Activated CD8-positive, alpha-beta memory T cell treated with anti-CD3 and anti-CD28 coated beads for 4 hours (primary cell): ENCODE measurements at places on chromosomes 12 and 14.
A peak's percentile ranks its signal among the peaks of the same experiment; 100 is the strongest.

- no peak for DNase-seq
Measured at GRCh38 chr12:5874514-5874913, 70.5 kb downstream of the ANO2 start.

- no peak for DNase-seq
Measured at GRCh38 chr12:120229071-120229486, 28.2 kb upstream of the RPLP0 start.

- no peak for DNase-seq
Measured at GRCh38 chr12:46535376-46535775, 162.8 kb upstream of the SLC38A2 start.

DNA sequence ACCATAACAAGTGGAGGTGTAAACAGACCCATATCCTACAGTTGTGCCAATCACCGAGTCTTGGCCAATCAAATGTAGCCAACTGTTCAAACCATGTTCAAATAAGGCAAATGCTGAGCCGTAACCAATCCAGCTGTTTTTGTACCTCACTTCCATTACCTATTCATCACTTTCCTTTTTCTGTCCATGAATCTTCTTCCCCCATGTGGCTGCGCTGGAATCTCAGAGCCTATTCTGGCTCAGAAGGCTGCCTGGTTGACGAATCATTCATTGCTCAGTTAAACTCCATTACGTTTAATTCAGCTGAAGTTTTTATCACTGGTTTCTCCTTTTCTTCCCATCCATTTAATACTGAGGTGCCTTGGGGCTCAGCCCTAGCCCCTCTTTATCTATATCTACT lies 71.1 kb downstream of the TBC1D30 start:
- DNase-seq: no peak

- no peak for DNase-seq
Measured at GRCh38 chr14:89190765-89191513, 226.1 kb downstream of the FOXN3 start.

DNA sequence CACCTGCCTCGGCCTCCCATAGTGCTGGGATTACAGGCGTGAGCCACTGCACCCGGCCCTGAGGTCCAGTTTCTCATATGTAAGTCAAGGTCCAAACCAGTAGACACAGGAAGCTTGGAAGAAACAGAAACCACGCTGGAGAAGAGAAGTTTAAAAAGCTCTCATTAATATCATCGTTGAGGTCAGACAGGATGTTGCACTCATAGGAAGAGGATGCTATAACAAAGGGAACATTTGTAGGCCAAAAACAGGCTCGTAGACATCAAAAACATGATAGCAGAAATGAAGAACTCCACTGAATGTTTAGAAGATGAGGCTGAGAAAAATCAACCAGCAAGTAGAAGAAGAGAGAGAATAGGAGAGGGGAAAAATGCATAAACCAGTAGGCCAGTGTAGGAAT lies 46.8 kb downstream of the ACACB start:
- DNase-seq: no peak

GRCh38 chr12:32454075-32454474 lies 54.7 kb downstream of the FGD4 start:
- DNase-seq: no peak

DNA sequence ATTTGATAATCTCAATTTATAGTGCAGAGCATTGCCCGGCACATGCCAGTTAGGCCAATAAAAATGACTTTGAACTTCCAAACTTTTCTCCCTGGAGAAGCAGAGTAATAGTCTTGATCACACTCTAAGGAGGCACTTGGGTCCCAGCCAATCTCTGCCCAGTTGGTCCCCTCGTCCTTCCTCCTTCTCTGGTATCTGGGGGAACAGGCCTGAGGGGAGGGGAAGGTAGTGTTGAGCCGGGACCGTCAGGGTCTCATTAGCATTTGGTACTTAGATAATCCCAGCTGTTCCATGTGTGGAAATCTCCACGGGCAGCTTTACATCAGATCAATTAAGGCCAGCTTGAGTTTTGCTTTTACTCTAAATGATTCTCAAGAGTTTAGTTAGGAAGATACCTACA lies 70.1 kb downstream of the ZNF641 start:
- no peak for DNase-seq

DNA sequence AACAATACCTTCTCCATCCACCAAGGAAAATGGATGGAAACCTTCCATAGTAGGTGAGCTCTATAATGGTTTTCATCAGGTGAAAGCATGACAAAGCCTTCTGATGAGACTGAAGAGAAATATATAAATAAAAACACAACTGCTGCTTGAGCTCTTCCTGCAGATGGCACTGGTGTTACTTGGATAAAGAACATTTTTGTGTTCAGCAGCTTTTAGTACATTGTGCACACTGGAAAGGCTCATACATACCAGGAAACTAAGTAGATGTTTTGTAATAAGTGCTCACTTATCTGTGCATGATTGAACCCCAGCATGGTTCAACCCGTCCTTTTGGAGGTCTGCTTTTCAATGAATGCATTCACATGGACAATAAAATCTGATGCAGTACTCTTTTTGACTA lies 357.3 kb upstream of the MIS18BP1 start:
- no peak for DNase-seq

DNA sequence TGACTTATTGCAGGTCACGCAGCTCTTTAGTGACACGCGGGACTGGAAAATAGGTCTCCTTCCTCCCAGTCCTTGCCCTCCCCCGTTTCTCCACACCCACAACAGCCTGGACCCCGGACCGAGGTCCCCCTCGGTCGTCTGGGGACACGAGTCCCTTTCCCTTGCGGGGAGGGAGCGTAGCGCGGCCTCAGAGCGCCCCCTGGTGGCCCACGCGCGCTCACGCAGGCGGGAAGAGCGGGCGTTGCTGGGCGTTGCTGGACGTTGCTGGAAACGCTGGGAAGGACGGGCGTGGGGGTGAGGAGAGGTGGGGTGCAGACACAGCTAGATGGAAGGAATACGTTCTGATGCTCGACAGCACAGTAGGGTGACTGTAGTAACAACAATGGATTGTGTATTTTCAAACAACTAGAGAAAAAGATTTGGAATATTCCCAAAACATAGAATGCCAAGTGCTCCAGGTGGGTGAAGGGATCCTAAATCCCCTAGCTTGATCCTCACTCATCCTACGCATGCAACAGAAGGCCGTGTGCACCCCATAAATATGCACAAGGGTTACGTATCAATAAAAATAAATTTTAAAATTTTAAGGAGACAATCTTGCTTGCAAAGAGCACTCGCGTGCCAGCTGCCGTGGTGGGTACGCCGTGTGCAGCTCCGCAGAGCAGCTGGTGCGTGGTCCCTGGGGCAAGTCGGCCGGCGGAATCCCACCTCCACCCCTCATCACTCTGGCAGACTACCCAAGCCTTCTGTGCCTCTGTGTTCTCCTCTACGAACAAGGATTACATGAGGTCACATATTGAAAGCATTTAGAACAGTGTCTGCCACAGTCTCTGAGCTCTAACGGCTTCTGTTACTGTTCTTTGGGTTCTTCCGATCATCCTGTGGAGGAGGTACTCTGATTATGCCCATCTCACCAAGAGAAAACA lies 87.4 kb downstream of the B4GALNT3 start:
- DNase-seq: peak; percentile 44

GRCh38 chr14:24334431-24335291 lies at the start of gene ADCY4:
Gene ADCY4, minus strand, starts transcription at chr14:24335071. Its CDS starts 419 bp downstream, at chr14:24334652.
- no peak for DNase-seq

DNA sequence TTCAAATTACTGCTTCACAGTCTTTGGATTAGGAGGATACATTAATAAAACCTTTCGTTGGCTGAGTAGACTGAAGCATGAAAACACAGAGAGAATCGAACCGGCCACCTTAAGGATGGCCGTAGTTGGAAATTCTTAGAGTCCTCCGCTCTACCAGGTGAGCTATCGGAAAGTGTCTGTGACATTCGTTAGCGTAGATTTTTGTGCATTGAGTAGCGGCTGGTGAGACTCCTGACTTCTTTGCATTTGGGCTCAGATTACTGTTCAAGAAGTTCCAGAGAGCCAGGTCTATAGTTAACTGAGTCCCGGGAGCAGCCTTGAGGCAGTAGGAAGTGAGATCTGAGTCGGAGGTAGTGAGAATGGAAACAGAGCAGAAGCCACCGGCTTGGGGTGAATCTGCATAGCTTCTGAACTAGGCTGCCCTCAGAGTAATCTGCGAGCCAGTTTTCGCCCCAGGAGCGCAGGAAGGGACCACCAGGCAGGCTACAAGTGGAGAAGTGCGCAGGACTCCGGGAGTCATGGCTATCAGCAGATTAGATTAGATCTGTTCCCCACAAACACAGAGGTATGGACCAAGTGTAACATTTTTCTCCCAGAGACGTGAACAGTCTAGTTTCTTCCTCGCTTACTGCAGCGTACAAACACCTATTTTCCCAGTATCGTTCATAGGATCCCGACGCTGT lies 11.0 kb downstream of the OR6S1 start:
- no peak for DNase-seq

DNA sequence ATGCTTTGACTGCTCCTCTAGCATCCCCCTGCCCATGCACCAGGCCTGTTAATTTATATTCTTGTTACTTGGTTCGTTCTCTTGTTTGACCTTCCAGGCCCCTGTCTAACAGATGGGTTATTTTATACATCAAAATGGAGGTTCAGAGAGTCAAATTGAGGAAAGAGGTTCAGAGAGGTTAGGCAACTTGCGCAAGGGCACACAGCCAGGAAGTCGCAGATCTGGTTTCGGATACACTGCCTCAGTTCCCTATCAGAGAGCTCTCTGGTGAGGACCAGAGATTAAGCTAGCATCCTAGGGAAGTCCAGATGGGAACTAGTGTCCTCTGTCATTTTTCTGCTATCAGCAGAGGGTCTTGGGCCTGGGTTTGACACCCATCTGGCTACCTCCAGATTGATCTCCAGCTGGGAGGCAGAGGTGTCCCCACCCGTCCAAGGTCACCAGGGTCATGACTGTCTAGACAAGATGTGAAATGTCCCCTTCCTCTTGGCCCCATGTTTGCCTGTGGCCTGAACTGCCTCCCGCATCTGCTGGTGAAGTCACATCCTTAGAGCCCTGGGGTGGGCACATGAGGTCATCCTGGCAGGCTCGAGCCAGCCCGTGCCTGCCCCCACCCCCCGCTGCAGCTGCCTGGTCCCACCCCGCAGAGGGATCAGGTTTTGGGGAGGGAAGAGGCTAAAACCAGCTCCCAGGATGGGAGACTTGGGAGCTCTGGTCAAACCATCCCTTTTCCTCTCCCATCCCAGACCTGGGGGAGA lies 84.3 kb upstream of the NCOR2 start:
- no peak for DNase-seq

DNA sequence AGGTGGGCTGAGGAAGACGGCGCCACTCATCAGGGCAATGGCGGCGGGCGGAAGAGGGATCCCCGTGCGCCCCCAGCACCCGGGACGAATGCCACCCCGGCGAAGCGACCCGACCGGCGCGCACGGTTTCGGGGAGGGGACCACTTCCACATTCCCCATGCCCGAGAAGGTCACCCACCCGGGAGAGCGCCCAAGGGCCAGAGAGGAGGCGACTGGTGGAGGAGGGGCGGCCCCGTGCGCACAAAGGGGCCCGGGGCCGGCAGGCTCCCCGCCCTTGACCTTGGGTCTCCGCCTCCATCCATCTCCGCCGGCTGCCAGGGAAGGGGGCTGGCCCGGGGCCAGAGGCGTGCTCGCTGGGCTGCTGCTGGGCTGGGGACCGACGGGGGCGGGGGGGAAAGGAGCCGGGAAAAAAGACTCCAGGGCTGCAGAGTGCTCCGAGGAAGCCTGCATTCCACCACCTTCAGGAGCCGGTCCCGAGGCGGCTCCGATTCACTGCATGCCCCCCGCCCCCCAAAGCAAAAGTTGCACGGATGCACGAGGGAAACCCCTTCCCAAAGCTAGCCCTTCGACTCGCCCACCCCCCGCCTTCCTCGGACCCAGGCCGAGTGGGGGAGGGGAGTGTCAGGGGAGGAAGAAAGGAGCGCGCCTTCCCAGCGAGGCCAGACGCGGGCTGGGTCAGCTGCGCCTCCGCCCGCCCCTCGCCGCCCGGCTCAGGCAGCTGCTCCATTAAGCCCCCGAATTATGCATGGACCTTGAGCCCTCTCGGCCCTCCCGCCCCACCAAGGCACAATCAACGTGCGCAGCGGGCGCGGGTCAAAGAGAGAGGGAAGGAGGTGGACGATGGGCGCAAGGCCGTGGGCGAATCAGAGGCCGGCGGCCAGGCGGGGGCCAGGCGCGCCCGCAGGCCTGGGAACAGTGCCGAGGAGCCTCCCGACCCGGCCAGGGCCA lies 26.2 kb downstream of the BCL11B start:
- no peak for DNase-seq

- DNase-seq: no peak
Measured at GRCh38 chr12:28489246-28489645, 299.0 kb downstream of the CCDC91 start.

DNA sequence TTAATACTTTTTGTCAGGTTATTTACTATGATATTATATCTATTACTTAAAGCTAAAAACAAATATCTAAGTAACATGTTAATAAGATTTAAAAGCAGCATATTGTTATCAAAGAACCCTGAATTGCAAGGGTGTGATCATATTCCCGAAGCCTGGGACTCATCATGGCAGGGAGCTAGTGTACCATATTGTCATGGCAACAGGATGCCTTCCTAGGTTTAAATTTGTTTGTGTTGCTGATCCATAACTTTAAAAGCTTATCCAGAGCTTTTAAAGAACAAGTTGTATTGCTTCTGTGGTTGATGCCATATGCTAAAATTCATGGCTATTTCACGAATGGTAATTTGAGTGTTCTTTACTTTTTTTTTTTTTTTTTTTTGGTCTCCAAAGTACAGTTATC lies 500.5 kb downstream of the NAV3 start:
- DNase-seq: no peak

GRCh38 chr14:104559804-104560585 lies 19.6 kb upstream of the C14orf180 start:
- no peak for DNase-seq

- DNase-seq: no peak
Measured at GRCh38 chr12:124286414-124286813, 8.5 kb upstream of the RFLNA start.

- DNase-seq: no peak
Measured at GRCh38 chr12:57842342-57843294, 3.9 kb downstream of the CTDSP2 start.

- DNase-seq: no peak
Measured at GRCh38 chr12:3150931-3151835, 74.0 kb downstream of the TSPAN9 start.

GRCh38 chr12:106302401-106303201 lies at the start of gene TCP11L2:
Gene TCP11L2, plus strand, starts transcription at chr12:106302733. Its CDS starts 8,343 bp downstream, at chr12:106311076.
- peak; percentile 72 for DNase-seq

DNA sequence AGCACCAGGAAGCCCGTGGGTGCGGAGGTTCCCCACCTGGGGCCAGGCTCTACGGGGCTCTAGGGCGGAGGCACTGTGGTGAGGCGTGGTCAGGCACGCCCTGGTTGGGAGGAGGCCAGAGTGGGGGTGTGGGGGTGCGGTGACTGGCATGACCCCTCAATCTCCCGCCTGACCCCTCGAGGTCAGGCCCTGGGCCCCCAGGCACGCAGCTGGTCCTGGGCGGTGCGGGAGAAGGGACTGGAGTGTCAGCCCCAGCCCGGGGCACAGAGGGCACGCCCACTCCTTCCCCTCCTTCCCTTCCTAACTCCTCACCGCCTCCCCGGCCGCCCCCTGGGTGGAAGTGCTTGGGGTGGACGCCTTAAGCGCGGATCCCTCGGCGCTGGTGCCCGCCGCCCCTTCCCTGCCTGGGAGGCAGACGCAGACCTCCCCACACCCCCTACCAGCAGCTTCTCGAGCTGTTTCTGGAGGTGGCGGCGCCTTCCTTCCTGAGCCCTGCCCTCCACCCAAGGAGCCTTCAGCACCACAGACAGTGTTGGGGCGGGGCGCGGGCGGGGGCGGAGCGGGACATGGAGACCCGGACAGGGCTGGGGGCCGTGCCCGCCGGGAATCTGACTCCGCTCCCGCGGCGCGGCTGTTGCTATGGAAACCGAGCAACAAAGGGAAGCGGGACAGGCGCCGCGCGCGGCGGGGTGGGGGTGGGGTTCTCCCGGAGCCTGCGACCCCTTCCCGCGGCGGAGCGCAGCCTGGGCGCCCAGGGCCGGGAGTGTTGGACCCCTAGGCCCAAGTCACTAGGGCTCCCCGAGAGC lies 741 bp upstream of the CRIP2 start:
- DNase-seq: no peak
